Activated naive CD4-positive, alpha-beta T cell treated with anti-CD3 and anti-CD28 coated beads, Interleukin-2, amount 50 U/mL, for 16 hours (primary cell): ENCODE measurements at places on chromosomes 12 and 14.

- DNase-seq, result no peak
These were observed 112.5 kb downstream of the PRKD1 start for GRCh38 chr14:29815016-29815674.

DNA sequence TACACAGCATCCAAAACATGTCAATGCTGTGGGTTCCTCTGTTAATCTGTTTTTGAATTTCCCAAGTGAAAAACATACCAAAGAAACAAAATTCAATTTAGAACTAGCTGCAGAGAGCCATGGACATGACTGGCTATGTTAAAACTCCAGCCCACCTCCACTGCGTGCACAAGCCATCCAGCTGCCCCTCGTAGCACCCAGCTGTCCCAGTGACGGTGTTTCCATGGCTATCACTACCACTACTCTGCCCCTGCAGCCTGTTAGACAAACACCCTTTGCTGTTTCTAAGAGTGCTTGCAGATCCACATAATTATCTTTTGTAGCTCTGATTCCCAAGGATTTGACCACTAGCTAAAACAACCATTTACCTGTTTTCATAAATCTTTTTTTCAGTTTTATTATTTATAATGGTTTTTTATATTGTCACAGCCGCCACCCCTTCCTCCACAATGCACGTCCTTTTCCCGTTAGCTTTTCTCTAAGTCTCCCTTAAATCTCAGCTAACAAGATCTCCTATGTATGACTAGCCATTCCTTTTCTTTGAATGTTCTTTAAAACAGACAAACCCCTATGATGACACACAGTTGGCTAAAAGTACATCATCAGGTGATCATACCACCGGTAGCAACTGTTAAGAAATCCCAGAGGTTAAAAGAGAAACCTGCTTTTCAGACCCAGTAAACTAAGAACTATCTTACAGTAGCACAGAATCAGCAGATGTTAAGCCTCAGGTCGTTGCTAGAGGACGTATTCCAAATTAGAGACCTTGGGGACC is 37.8 kb upstream of the NAA30 start:
- DNase-seq, result no peak

DNA sequence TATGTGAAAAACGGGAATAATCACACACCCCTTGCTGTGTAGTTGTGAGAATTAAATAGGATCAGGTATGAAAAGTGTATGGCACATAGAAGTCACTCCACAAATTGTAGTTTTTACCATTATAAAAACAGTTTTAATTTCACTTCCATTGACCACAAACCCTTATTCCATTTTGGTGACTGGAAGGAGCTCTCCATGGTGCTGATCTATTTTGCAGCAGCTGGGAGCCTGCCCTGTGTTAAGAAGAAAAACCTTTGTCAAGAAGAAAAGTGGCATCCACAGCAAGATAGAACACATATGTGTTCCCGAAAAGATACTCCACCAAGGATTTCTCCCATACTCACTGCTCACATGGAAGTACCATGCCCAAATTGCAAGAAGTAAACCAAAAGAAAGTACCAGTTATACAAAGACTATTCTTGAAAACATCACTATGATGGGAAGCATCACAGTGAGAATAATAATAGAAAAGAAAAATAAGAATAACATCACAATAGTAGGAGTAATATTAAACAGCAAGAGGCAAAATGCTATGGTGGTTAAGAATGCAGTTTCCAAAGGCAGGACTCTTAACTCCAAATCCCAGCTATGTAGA is 58.7 kb downstream of the TUNAR start:
- no peak for DNase-seq

DNA sequence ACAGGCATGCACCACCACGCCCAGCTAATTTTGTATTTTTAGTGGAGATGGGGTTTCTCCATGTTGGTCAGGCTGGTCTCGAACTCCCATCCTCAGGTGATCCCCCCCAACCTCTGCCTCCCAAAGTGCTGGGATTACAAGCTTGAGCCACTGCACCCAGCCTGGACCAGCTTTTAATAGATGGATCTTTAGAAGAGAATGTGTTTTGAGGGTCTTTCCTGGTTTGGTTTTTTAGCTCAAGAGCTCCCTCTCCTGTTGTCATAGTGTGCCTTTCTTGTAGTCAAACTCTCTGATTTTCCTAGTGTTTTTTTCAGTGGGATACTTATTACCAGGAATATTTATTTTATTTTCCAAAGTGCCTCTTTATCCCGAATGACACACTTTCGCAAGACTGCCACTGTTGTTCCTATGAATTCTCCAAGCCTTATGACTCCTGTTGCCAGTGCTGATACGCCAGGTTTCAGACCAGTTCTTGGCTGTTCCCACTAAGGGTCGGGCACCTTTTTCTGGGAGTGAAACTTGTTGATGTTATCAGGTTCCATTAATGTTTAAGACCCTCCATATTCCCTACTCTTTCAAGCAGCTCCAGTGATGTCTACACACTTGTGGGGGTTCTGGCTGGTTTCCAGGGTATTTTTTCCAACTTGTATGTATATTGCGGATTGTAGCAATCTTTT is 31.5 kb upstream of the LIMA1 start:
- no peak for DNase-seq

- DNase-seq, result no peak
These were observed 1.6 kb downstream of the KLHL28 start for GRCh38 chr14:44960146-44960545.

DNA sequence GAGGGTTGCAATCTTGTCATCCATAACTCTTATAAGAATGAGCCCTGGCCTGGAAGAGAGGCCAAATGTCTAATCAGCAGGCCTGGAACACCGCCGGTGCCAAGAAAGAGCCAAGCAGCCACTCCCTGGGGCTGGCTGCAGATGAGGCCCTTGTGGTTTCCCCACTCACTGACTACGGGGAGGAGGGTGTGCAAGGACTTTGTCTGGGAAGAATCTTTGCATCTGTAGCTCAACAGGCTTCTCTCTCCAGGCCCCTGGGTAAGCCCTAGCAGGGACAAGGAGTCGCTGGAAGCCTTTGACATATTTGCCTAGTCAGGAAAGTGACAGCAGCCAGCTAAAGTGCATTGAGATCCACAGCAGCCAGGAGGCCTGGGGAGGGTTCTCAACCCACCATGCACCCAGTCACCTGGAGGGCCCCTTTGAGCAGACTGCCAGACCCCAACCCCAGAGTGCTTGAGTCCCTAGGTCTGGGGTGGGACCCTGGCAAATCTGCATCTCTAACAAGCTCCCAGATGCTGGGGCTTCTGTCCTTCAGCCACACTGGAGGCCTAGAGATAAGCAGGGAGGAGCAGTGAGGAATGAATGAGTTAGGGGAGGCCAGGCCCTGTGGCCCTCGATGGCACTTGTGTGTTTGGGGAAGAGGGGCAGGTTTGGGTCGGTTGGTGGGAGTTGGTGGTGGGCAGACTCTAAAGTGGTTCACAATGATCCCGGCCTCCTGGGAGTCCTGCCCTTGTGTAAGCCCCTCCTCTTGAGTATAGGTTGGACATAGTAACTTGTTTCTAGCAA is 13.9 kb upstream of the LRTM2 start:
- no peak for DNase-seq

- no peak for DNase-seq
These were observed 23.3 kb upstream of the CCER1 start for GRCh38 chr12:90978117-90978770.

DNA sequence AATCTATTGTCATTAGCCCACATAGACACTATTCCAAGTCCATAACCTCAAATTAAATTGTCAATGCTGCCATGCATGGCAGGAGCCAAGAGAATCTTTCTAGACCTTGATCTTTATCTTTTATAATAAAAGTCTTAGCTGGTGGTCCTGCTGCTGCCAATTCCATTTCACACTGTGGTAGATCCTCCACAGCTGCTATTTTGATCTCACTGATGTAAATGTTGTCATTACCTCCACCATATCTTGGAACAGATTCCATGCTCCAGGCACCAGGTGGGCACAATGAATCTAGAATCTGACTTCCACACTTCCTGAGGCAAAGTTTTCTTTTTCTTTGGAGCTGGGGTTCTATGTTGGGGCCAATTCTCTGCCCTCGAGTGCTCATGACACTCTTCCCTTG is 161.2 kb downstream of the TMTC3 start:
- no peak for DNase-seq

DNA sequence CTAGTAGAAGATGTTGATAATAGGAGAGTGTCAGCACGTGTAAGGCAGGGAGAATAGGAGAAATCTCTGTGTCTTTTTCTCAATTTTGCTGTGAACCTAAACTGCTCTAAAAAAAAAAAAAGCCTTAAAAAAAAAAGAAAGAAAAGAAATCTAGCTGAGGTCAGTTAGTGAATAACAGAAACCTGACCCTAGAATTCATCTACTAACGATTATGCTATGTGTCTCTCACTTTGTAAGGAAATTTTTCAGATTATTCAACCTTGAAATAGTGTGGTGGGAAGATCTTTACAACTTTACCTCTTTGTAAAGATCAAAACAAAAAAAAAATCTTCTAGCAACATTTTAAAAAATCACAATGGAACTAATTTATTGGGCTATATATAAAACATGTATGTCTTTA is 995.7 kb downstream of the GALC start:
- no peak for DNase-seq

DNA sequence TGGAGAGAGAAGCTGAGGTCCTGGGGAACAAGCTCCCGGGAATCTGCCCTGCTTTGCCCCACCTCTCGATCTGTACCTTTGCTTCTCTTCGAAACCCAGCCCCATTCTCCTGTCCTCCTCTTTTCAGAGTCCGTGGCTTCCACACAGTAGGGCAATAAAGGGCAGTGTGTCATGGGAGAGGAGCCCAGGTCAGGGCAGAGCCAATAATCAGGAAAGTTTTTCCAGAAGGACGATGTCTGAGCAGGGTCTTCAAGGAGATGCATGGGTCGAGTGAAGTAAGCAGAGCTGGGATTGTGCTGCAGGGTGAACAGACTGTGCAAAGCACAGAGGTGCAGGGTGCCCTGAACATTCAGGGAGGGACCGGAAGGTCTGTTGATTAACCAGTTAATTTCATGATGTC is 22.1 kb upstream of the SERPINA4 start:
- no peak for DNase-seq

GRCh38 chr12:53065975-53066931 is 12.9 kb downstream of the SPRYD3 start:
- peak; percentile 62 for DNase-seq

GRCh38 chr12:109513051-109513450 is 35.6 kb downstream of the UBE3B start:
- no peak for DNase-seq

GRCh38 chr12:118109088-118109487 is 5.3 kb upstream of the VSIG10 start:
- no peak for DNase-seq

GRCh38 chr14:92601757-92602417 is 88.3 kb downstream of the RIN3 start:
- no peak for DNase-seq

GRCh38 chr12:120327593-120327992 is at the start of gene PLA2G1B:
TSS of gene PLA2G1B (minus strand) at chr12:120327779. CDS start at chr12:120327753, 26 bp downstream.
- DNase-seq, result no peak

DNA sequence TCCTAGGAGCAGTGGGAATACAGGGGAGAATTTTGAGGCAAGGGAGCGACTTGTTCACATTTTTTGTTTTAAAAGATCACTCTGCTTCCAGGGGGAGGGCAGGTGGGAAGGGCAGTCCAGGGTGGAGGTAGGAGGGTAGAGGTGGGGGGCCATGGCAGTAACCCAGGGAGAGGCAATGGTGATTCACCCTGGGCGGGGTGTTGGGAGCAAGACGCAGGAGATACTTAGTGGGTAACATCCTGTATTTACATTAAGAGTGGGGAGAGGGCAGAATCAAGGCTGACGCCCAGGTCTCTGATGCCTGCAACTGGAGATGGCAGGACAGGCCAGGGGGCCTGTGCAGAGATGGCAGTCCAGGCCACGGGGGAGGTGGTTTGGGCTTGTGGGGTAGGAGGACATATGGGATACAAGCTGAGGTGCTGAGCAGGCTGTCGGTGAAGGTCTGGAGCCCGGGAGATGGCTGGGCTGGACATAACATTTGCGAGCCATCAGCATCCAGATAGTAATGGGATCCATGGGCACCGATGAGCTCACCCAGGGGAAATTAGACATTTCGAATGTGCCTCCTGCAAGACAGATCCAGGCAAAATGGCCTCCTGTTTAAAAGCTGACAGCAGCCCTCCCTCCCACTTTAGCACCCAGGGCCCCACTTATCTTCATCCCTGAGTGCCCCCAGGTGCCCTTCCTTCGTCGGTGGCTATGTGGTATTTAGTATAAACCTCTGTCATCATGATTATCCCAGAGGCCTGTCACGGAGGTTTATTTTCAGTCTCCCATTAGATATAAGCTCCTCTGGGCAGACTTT is 9.3 kb downstream of the EML1 start:
- no peak for DNase-seq

- DNase-seq, result no peak
These were observed 124.9 kb downstream of the PRMT8 start for GRCh38 chr12:3615862-3616261.

- DNase-seq, result no peak
These were observed 9.8 kb upstream of the FKBP4 start for GRCh38 chr12:2785017-2785416.

DNA sequence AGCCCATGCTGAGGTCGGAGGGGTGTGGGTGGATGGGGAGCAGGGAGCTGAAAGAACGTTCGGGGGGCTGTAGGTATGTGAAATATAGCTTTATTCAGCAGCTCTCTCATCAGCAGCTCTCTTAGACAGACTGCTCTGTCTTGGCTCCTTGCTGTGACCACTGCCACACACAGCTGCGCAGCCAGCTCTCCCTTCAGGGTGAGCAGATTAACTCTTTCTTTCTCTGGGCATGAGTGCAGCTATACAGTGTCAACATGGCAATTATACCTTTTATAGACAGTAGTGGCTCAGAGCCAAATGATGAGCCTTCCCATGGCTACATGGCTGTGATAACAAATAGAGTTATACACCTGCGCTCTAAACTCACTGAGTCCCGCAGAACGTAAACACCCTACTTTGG is 137.7 kb upstream of the NEDD1 start:
- no peak for DNase-seq

DNA sequence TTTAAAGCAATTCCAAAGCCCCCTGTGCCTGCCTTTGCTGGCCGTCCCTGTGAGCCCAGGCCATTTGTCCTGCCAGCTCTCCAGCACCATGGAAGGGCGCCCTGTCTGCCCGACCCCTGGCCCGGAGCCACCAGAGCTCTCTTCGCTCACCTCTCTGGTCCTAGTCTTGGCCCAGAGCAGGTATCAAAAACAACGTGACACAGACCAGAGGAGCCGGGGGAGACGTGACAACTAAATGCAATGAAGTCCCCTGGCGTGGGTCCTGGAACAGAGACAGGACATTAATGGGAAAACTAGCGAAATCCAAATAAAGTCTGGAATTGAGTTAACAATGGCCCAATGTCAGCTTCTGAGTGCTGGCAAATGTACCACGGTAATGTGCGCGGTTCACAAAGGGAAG is 83.2 kb upstream of the DIO3 start:
- peak; percentile 2 for DNase-seq

GRCh38 chr14:65465584-65465983 is 53.1 kb downstream of the FUT8 start:
- DNase-seq, result no peak

- peak; percentile 20 for DNase-seq
These were observed 6.1 kb upstream of the BDKRB2 start for GRCh38 chr14:96198430-96199130.

DNA sequence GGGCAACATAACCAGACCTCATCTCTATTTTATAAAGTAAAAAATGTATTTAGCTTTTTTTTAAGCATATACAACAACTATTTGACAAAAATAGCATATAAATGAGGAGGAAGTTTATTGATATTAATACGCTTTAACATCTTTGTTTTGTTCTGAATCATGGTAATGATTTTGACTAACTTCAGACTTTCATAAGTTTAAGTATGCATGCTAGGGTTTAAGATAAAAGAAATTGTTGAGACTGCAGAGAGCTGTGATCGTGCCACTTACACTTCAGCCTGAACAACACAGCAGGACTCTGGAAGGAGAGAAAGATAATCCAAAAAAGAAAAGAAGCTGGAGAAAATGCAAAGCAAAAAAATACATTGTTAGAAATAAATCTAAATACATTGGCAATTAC is 87.9 kb upstream of the AEBP2 start:
- DNase-seq, result no peak
